ENCODE measurements at places on chromosomes 11 and 22. TPM values are rescaled to one million over a fixed set of nuclear protein-coding genes. Genes with fewer than 3 reads are reported as not detected.

- DNase-seq = no peak
These were observed 94.8 kb downstream of the EXT2 start for GRCh38 chr11:44189986-44190882.

- DNase-seq = no peak
These were observed 109.2 kb downstream of the DSCAML1 start for GRCh38 chr11:117687776-117688175.

OR51B4 gene
- not detected for polyA plus RNA-seq

ARHGEF17 gene
- polyA plus RNA-seq = 44.9 TPM

Data from muscle of back (tissue), 13 donors.